Left lung (tissue), 14 donors: ENCODE measurements at places on chromosomes 6 and 20. TPM values are rescaled to one million over a fixed set of nuclear protein-coding genes. Genes with fewer than 3 reads are reported as not detected.

SAMD3 gene
- 0.99 TPM for polyA plus RNA-seq

TINAG gene
- not detected for polyA plus RNA-seq

TRIM40 gene
- 0.14 TPM for polyA plus RNA-seq

GGTLC1 gene
- polyA plus RNA-seq = 2.0 TPM

RBM24 gene
- 3.4 TPM for polyA plus RNA-seq

SLC2A4RG gene
- polyA plus RNA-seq = 92.1 TPM

SNAP91 gene
- 1.5 TPM for polyA plus RNA-seq

HSPA1L gene
- polyA plus RNA-seq = 2.8 TPM

IP6K3 gene
- polyA plus RNA-seq = 3.2 TPM

FRK gene
- polyA plus RNA-seq = 4.6 TPM

SOBP gene
- 7.5 TPM for polyA plus RNA-seq

EMILIN3 gene
- 2.4 TPM for polyA plus RNA-seq

NTSR1 gene
- 0.11 TPM for polyA plus RNA-seq

NR2E1 gene
- polyA plus RNA-seq = not detected

SYTL3 gene
- 9.2 TPM for polyA plus RNA-seq

PRR18 gene
- polyA plus RNA-seq = 0.42 TPM

BNIP5 gene
- polyA plus RNA-seq = not detected

ETV7 gene
- 0.17 TPM for polyA plus RNA-seq

CRISP3 gene
- polyA plus RNA-seq = 0.29 TPM

MEI4 gene
- 0.05 TPM for polyA plus RNA-seq

ERGIC3 gene
- 374 TPM for polyA plus RNA-seq

HTR1E gene
- polyA plus RNA-seq = 0.43 TPM

AHCY gene
- polyA plus RNA-seq = 116 TPM

EGFL8 gene
- polyA plus RNA-seq = 31.9 TPM

CLDN20 gene
- 4.3 TPM for polyA plus RNA-seq

TTPAL gene
- 11.3 TPM for polyA plus RNA-seq

TFAP2C gene
- polyA plus RNA-seq = 3.4 TPM

MANEA gene
- polyA plus RNA-seq = 22.1 TPM

UNC93A gene
- polyA plus RNA-seq = not detected

TCP11 gene
- 1.4 TPM for polyA plus RNA-seq

OOEP gene
- 0.21 TPM for polyA plus RNA-seq

CHRNA4 gene
- polyA plus RNA-seq = 1.3 TPM

GRM1 gene
- polyA plus RNA-seq = 0.06 TPM

PNPLA1 gene
- 0.17 TPM for polyA plus RNA-seq

XKR7 gene
- polyA plus RNA-seq = 0.06 TPM

PRDM13 gene
- polyA plus RNA-seq = not detected

ABHD16A gene
- polyA plus RNA-seq = 63.9 TPM

PREX1 gene
- 26.4 TPM for polyA plus RNA-seq

PROKR2 gene
- not detected for polyA plus RNA-seq

ASIP gene
- polyA plus RNA-seq = 0.33 TPM

UBE2C gene
- 57.5 TPM for polyA plus RNA-seq

RAET1E gene
- 0.69 TPM for polyA plus RNA-seq

NOX3 gene
- not detected for polyA plus RNA-seq

TRIM10 gene
- polyA plus RNA-seq = 0.24 TPM

SMLR1 gene
- polyA plus RNA-seq = 0.14 TPM

SERPINB1 gene
- 26.8 TPM for polyA plus RNA-seq

ELOVL2 gene
- 5.3 TPM for polyA plus RNA-seq

MYH7B gene
- polyA plus RNA-seq = 1.6 TPM

SYNDIG1 gene
- polyA plus RNA-seq = 7.8 TPM
